CD4-positive, alpha-beta T cell (primary cell): ENCODE measurements at places on chromosomes 6 and 20.

- DNase-seq, result no peak
Measured at GRCh38 chr6:514396-514978, 122.9 kb downstream of the IRF4 start.

GRCh38 chr6:53481323-53481722, 63.6 kb downstream of the GCLC start:
- no peak for DNase-seq

- DNase-seq, result peak; percentile 41
Measured at GRCh38 chr6:42075159-42075838, 25.0 kb downstream of the TAF8 start.

DNA sequence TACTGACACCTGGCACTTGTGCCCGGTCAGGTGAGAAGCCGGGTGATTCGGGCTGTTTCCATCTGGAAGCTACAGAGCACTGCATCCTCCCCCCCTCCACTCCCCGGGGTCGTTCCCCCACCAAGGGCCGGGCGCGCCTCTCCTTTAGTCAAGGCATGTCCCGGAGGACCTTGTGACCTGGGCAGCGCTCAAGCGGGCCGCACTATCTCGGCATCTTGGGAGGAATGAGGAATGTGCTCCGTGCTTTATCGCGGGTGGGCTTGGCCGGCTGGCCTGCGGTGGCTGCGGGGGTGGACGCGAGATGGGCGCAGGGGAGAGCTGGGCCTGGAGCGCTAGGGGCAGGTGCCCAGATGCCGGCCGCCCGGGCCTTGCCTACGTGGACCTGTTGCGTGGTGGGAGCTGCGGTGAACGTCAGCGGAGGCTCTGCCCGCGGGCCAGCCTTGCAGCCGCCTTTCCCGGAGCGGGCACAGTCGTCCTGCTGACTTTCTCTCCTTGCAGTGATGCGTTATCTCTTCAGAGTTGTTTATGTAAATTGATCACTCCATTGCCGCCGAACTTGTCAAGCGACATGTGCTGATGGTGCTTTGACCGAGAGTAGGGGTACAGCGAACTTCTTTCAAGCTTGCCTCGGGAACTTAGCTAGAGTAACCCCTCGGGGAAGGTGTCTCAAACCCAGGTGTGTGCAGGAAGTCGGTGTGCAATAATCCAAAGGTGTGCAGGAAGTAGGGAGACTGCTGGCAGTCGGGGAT, 1.1 kb downstream of the LRRC1 start:
- no peak for DNase-seq

GRCh38 chr20:59043698-59044097, 1.1 kb upstream of the PRELID3B start:
- DNase-seq, result no peak

DNA sequence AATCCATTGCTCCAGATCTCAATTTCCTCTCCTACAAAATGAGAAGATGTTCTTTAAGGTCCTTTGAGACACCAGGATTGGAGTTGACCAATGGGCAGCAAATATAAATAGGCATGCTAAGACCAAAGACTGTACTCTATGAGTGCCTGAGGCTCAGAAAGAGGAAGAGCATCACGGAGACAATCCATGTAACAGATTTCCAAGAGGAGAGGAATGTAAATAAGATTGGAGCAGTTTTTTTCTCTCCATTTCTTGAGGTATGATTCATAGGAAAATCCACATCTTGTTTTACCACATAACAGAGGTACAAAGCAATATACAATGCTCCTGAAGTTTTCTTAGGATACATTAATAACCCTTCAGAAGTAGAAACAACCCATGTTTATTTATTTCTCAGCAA, 109.8 kb downstream of the UBE3D start:
- DNase-seq, result no peak

GRCh38 chr6:139474145-139475108, 100.0 kb upstream of the CITED2 start:
- no peak for DNase-seq

DNA sequence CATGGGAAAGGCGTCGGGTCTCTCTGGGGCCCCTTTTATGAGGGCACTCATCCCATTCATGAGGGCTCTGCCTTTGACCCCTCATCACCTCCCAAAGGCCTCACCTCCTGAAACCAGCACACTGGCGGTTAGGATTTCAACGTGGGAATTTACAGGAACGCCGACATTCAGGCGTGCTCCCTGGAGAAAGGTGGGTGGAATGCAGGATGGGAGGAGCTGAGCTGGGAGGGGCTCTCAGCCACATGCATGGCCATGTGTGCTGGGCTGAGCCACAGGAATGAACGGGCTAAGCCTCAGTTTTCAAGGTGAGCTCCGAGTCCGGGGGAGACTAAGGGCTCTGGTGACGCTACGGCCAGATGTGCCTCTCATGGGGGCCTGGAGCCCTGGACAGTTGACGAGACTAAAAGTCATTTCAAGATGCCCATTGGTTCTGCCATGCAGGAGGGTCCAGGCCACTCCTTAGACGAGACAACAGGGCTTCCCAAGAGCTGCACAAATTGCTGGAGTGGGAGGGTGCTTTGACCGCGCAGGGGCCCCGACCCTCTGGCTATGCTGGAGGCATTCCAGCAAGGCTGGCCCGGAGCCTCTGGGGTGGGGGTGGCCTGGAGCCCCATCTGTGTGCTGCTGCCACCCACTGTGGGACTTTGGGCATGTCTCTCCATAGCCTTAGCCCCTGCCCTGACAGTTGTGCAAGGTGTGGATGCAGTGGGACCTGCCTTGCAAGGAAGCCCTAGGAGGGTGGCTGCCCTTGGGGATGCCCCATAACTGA, 3.8 kb upstream of the ARFGAP1 start:
- DNase-seq, result no peak

DNA sequence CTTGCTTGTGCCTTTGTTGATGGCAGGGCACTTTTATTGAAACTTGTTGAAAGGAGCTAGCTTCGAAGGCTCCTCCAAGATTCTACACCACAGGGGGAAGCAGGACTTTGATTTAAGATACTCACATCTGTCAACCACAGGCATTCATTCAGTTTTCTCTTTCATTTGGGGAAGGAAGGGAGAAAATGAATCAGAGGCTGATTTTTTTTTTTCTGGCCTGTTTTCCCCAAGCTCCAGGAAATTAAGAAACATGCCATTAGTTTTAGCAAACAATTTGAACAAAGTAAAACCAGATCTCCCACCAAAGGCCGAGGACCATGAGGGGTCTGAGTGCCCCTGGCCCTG, 8.7 kb upstream of the APCDD1L start:
- no peak for DNase-seq

GRCh38 chr6:135021310-135022049, 33.1 kb downstream of the HBS1L start:
- DNase-seq, result no peak

GRCh38 chr6:140729521-140729920, 1355.1 kb upstream of the CITED2 start:
- DNase-seq, result no peak

GRCh38 chr6:144364208-144364720, 79.1 kb downstream of the UTRN start:
- peak; percentile 40 for DNase-seq

GRCh38 chr6:41054511-41054910, 1.5 kb downstream of the APOBEC2 start:
- no peak for DNase-seq

GRCh38 chr6:57190140-57190539, 18.0 kb downstream of the BAG2 start:
- DNase-seq, result no peak

DNA sequence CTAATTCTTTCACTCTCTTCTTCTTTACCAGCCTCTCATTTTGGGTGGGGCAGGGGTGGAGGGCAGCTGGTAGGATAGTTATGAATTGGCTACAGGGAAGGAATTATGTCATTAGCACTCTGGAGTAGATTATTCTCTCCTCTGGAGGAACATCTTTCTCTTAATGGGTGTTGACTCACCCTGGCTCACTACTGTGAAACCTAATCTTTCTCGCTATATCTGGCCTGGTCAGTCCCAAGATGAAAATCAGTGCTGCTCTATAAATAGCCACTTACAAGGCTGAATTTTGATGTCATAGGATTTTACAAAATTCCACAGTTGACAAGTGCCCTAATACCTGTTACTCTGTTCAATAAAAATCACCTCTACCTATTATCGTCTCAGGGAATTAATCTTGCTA, 151.3 kb downstream of the COL9A1 start:
- DNase-seq, result no peak

DNA sequence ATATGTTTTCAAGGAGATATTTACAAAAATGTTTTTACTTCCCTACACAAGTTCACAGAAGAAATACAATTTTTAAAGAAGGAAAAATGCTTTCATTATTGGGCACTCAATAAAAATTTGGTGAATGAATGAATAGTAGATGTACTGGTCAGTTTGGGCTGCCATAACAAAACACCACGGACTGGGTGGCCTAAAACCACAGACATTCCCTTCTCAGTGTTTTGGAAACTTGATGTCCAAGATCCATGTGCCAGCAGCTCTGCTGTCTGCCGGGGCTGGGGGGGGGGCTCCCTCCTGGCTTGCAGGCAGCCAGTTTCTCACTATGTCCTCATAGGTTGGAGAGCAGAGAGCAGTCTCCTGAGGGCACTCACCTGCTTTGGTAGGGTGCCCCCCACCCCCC, 62.0 kb downstream of the FAM120B start:
- DNase-seq, result no peak

DNA sequence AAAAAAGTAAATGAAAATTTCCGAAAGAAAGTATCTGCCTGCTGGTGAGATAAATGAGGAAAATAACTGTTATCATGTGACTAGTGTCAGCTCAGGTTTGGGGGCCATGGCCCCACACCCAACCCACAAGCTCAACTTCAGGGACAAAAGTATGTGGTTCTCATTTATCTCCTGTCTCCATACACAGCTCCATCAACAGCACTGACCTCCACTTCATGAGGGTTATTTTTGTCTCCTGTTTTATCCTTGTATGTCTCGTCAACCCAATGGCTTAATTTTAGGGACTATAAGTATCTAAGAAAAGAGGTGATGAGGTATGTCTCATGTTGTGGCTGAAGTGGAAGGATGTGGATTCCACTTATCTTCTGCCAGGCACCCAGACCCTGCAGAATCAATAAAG, 271.6 kb upstream of the RIN2 start:
- no peak for DNase-seq

- DNase-seq, result no peak
Measured at GRCh38 chr6:34961574-34961973, 72.5 kb downstream of the ANKS1A start.

GRCh38 chr6:84448331-84448730, 220.9 kb upstream of the CEP162 start:
- no peak for DNase-seq

- DNase-seq, result no peak
Measured at GRCh38 chr6:72316675-72317380, 305.0 kb upstream of the KCNQ5 start.

- no peak for DNase-seq
Measured at GRCh38 chr6:3090013-3090412, 21.7 kb downstream of the RIPK1 start.

DNA sequence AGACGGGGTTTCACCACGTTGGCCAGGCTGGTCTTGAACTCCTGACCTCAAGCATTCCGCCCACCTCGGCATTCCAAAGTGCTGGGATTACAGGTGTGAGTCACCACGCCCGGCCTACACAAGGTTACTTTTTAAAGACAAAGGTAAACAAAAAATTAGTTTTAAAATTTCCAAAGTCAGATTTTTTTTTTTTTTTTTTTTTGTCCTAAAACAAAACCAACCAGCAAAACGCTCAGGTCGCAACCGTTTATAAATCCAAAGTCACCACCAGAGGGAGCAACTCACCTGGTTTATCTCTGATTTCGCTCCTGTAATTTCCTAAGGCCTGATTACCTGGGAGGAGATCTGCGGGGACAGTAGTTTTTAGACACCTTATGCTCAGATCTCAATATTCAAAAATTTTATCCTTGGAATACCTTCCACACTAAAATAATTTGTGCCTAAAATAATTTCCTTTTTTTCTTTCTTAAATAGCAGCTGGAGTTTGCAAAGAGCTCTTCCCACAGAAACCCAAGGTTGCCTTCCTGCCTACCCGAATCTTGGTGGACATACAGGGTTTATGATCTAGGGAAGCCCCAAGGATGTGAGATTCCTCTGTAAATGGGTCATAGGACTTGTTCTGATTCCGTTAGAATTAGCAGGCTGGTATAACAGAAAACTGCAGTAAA, 19.8 kb upstream of the TREM1 start:
- DNase-seq, result peak; percentile 24

GRCh38 chr6:30957716-30958115, 16.9 kb downstream of the MUCL3 start:
- DNase-seq, result no peak

DNA sequence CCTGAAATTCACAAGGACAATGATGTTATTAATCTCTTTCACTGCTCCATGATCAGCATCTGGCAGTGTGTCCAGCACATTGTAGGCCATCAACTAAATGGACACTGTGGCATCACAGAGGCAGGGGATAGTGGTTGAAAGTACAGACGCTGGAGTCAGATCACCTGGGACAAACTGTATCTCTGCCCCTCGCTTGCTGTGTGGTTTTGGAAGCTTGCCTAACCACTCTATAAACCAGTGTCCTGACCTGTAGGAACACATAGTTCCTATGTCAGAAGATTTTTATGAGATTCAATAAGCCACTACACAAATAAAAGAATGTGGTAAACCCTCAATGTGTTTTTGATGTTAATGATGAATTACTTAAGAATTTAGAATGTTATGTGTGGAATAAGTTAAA, 219.3 kb upstream of the RNF217 start:
- no peak for DNase-seq

DNA sequence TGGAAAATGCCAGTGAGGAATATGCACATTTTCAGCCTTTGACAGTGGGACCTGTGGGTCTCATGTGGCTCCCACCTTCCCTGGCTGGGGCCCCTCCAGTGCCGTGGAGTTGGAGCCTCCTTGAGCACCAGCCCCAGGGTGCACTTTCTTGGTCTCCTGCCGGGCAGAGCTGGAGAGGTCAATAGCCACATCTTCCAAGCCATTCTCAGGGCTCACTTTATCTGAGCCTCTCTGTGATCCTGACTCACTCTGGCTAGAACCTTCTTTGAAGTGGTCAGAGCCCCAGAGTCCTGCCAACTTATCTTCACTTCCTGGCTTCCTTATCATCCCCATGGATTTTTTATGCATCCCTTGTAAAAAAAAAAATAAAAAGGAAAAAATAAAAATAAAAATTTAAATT, 5.7 kb downstream of the VSX1 start:
- DNase-seq, result no peak

GRCh38 chr6:137964876-137965275, 97.8 kb downstream of the TNFAIP3 start:
- no peak for DNase-seq

DNA sequence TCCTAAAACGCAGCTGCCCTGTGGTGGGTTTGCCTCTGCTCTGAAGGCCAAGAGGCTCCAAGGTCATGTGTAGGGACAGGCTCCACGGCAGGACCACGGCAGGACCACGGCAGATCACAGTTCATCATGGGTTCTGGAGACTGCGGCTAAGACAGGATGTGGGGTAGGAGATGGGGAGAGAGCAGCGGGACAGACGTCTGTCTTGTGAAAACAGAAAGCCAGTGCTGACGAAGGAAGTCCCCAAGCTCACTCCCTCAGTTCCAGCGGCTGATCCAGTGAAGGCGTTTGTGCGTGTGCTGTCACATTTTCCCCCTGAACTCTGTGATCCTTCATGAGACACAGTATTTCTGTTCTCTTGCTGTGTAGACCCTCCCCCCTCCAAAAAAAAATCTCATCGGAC, 67.9 kb upstream of the PTGIS start:
- no peak for DNase-seq
